ENCODE measurements at places on chromosomes 6 and 20. TPM values are rescaled to one million over a fixed set of nuclear protein-coding genes. Genes with fewer than 3 reads are reported as not detected.

GRCh38 chr6:5231289-5231688, 29.5 kb downstream of the LYRM4 start:
- no peak for DNase-seq

Gene PPP1R3G
- total RNA-seq = not detected

- no peak for DNase-seq
Observed at GRCh38 chr6:45609141-45609638, 231.5 kb upstream of the SUPT3H start.

Gene MYO6
- total RNA-seq = 2.9 TPM

GRCh38 chr6:140816681-140817080, 1316.0 kb upstream of the GJE1 start:
- DNase-seq = no peak

Gene LY86
- not detected for total RNA-seq

- DNase-seq = no peak
Observed at GRCh38 chr6:47303342-47303741, 6.4 kb downstream of the TNFRSF21 start.

DNA sequence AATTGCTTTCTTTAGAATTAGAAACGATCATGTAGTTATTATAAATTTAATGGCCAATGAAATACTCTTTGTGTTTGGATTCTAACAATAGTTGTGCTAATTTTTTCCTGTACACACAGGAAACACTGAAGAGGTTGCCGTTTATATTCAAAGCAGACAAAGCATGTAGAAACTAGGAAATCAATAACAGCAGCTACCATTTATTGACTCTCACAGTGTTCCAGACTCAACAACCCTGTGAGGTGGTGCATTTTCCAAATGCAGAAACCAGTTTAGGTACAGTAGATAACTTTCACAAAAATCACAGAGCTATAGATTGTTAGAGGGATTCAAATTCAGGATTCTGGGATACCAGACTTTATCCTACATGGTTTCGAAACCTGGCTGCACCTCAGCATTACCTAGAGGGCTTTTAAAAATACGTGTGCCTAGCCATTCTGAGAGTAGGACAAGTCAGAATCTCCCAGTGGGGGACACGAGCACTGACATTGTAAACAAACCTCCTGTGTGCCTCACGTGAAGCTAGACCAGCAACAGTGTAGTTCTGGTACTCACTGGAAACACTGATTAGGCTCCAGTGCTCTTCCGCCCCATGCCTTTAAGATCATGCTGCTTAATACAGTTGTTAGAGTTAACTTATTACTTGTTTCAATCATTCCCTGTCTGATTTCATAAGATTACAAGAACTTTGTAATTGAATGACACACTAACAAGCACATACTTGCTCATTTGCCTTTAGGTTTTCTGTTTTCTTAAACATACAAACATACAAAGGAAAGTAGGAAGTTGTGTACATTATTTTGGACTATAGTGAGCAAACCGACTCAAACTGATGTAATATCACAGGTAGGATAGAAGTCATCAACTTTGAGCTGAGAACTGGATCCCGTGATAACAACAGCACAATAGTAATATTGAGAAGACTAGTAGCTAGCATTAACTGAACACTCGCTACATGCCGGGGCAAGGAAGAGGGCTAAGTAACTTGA, 65.8 kb downstream of the MAP3K4 start:
- no peak for DNase-seq

Gene MATN4
- total RNA-seq = not detected

- no peak for DNase-seq
Observed at GRCh38 chr6:155436981-155437749, 18.5 kb downstream of the NOX3 start.

GRCh38 chr20:20020908-20021307, 3.7 kb downstream of the NAA20 start:
- no peak for DNase-seq

Gene ROS1
- 0.70 TPM for total RNA-seq

DNA sequence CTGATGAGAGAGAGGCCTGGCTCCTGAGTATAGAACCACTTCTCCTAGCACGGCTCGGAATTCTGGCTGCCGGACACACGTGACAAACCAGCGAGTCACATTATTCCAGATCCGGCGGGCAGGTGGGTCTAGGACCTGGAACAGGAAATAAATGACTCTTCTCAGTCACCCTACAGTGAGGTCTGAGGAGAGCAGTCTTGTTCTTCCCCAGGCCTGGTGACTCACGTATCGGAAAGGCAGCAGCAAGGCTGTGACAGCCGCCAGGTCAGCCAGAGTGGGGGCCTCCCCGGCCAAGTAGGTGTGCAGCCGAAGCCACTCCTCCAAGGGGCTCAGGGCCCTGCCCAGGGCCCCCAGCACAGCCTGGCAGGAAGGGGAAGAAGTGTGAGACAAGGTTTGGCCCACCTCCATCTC, 2.8 kb downstream of the VARS1 start:
- peak; percentile 53 for DNase-seq

Gene SIRPD
- total RNA-seq = not detected

Data from H4 (cell line).